Esophagus mucosa (tissue), 1 donor: ENCODE measurements at places on chromosomes 4 and X.

DNA sequence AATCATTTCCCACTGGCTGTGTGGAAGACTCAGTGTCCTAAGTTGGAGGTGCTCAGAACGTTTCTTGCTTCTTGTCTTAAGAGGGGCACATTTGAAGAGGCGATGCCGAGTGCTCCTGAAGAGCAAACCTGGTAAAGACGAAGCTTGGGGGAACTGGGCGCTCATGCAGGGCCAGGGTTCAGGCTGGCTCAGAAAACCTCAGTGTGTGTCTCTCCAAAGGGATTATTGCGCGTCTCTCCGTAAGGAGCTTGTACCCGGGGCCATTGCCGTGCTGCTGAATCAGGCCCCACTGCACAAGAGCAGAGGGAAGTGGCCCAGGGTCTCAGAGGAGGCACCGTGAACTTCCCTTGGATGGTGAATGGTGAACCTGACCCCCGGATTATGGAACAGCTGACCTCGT is 44.4 kb downstream of the PSAPL1 start:
- ATAC-seq = no peak

DNA sequence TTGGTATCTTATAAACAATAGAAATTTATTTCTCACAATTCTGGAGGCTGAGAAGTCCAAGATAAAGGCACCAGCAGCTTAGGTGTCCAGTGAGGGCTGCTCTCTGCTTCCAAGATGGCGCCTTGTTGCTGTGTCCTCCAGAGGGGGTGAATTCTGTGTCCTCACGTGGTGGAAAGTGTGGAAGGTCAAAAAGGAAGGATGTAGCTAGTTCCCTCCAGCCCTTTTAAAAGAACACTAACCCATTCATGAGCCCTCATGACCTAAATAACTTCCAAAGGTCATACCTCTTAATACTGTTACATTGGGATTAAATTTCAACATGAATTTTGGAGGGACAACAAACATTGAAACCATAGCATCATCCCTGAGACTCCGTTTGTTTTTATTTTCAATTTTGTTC is 48.8 kb downstream of the ZNF81 start:
- no peak for ATAC-seq

- no peak for ATAC-seq
Observed at GRCh38 chr4:77500801-77501200, 104.8 kb upstream of the CXCL13 start.

GRCh38 chr4:39124885-39125599 is 57.3 kb upstream of the WDR19 start:
- ATAC-seq = no peak

GRCh38 chrX:153746359-153746758 is 17.7 kb upstream of the PLXNB3 start:
- no peak for ATAC-seq

GRCh38 chr4:98771959-98772632 is 113.7 kb upstream of the TSPAN5 start:
- ATAC-seq = no peak

GRCh38 chr4:11495291-11495690 is 66.6 kb upstream of the HS3ST1 start:
- ATAC-seq = no peak

GRCh38 chr4:21887481-21887880 is 61.1 kb downstream of the KCNIP4 start:
- ATAC-seq = no peak

DNA sequence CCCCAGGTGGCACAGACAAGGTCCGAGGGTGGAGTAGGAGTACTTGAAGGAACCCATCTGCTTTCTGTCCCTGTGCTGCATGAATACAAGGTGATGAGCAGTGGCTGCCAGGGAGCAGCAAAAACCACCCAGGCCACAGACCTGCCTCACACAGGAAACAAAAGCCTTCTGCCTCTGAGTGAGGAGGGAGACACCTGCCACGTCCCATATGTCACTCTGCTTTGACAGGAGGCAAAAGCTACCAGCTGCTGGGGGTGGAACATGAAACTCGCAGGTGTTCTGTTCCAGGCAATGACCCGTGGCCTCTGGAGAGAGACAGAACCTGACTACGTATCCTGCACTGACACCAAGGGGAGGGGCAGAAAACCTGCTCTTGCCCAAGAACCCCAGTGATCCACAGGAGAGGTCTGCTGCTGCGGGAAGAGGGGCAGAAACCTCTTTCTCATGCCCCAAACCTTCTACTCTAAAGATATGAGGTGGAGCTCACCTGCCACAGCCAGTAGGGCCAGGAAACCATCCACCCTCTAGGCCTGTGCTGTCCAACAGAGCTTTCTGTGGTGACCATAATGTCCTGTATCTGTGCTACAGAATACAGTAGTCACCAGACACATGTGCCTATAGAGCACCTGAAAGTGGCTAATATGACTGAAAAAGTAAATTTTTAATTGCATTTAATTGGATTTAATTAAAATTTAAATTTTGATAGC is 172.9 kb downstream of the PRDM5 start:
- no peak for ATAC-seq

- no peak for ATAC-seq
Observed at GRCh38 chr4:113781439-113782040, 20.0 kb upstream of the CAMK2D start.

- no peak for ATAC-seq
Observed at GRCh38 chrX:30308263-30309138, 689 bp downstream of the NR0B1 start.

- no peak for ATAC-seq
Observed at GRCh38 chrX:54423161-54423888, 16.9 kb upstream of the TSR2 start.

DNA sequence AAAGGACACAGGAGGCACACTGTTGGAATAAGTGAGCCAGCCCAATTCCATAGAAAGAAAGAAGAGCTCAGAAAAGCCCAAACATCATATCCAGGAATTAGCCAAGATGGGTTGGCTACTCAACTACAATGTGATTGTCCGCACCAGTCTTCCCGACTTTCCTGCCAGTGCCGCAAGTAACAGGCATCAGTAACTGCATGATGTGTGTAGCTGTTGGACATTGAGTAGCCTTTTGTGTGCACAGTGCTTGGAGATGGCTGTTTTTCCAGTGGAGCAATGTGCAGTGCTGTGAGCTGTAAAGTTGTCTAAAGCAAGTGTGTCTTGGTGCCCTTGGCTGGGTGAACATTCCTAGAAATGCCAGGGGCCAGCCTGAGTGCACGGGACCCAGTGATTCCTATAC is 29.2 kb upstream of the FAM193A start:
- ATAC-seq = no peak

GRCh38 chrX:154084449-154085300 is 12.8 kb downstream of the MECP2 start:
- no peak for ATAC-seq

DNA sequence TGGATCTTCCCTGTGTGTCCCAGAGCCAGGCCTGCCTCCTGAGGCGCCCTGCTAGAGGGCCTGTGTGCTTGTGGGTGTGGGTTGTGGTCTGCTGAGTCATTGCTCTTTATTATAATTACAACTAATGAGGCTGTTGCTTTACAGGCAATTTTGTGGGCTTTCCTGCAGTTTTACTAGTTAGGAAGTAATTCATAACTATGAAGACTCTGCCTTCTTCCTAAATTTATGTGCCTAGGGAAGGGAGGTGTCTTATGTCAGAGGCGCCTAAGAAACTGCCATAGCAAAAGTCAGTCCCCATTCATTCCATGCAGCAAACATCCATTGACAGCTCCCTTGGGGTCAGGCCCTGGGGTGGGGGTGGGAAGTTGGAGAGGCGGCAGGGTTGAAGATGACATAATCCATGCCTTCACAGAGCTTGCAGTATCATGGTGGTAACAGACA is 359.2 kb downstream of the IDS start:
- ATAC-seq = no peak

DNA sequence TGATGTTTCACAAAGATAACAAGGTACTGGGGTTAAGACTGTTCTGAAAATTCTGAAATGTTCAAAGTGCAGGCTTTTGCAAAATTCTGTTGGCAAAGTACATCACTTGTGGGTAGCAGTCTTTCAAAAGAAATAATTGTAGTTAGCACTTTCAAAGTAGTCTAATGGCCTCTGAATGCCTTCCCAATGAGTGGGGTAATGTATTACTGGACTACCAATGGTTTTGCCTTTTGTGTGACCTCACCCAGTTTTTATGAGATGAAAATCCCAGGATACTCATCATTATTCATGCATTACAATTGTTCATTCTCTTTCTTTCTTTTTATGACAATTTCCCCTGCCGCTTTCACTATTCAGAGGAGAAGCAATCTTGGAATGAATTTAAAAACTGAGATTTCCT is 686.1 kb downstream of the GLUD2 start:
- ATAC-seq = no peak

DNA sequence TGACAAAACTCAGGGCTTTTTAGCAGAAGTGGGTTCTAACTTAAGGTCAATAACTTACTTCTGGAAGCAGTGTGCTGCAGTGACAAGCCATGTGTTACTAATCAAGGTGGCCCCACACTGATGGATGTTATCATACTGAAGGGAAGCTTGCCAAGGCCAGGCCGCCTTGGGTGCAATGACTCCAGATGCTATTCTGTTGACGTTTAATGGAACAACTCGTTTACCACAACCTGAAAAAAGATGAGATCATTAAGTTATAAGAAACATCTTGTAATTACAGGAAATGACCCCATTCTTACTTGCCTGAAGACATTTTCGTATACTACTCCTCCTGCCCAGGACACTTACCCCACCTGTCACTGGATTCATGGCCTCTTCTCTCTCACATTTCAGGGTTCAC is 38.9 kb upstream of the TMPRSS11D start:
- ATAC-seq = no peak

DNA sequence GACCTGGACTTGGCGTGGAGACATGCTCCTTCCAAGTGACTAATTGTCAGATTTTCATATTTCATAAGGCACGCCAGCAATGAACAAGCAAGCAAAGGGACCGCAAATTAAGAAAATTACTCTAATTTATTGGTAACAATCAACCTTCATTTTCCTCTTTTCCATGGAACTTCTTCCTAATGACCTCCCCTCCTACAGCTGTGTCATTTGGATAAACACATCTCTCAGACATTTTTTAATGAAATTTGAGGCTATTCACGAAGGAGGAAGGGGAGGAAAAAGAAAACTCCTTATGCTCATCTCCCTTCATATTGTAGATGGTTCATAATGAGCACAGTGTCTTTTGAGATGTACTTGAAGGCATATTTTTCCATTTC is 38.6 kb upstream of the TLR3 start:
- ATAC-seq = no peak

GRCh38 chr4:66048861-66049260 is 378.6 kb upstream of the EPHA5 start:
- no peak for ATAC-seq

DNA sequence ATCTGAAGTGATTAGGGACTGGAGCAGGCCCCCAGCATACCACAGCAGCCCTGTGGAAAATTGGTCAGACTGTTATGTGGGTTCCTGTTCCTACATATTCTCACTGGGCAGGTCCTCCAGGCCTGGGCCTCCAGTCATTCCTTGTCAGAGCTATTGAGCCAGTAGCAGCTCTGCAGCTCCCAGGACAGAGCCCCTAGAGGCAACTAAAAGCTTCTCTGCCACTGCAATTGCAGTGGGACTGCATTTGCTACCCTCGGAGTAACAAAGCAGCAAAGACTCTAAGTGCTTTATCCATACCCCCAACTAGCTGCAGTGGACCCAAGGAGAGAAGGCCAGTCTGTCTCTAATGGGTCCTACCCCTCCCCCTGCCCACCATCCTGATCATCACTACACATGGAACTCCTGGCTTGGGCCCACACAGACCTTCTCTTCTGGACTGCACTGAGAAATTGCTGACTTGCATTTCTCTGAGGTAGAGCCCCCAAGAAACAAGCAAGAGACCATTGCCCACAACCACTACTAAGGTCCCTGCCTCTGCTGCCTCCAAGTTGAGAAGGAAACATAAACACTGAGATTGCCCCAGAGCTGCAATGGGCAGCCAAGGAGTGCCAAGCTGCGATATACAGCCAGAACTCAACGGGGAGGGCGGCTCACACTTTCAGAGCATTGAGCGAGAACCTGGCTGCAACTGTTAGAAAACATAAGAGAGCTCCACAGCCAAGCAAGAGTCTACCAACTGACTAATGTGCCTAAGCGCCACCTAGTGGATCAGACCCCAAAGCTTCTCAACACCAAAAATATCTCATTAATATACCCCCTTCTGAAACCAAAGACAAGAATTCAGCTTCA is 738.7 kb upstream of the NDST4 start:
- no peak for ATAC-seq

DNA sequence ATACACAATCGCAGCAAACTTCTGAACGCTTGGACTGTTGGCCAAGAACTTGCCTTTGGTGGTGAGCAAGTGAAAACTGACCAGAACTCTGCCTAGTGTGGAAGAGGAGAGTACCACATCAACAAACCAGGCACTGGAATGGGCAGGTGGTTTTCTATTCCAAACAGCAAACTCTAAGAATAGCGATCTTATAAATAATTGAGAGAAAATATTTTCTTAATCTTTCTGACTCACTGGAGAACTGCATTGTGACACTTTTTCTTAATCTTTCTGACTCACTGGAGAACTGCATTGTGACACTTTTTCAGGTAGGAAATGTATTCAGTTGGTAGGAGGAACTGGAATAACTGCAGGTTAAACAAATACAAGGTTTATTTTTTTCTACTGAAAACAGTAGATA is 57.0 kb upstream of the SORBS2 start:
- peak; percentile 77 for ATAC-seq

- ATAC-seq = no peak
Observed at GRCh38 chr4:141102367-141102766, 30.9 kb downstream of the RNF150 start.

GRCh38 chr4:176320976-176321361 is 1.2 kb downstream of the SPCS3 start:
- no peak for ATAC-seq

DNA sequence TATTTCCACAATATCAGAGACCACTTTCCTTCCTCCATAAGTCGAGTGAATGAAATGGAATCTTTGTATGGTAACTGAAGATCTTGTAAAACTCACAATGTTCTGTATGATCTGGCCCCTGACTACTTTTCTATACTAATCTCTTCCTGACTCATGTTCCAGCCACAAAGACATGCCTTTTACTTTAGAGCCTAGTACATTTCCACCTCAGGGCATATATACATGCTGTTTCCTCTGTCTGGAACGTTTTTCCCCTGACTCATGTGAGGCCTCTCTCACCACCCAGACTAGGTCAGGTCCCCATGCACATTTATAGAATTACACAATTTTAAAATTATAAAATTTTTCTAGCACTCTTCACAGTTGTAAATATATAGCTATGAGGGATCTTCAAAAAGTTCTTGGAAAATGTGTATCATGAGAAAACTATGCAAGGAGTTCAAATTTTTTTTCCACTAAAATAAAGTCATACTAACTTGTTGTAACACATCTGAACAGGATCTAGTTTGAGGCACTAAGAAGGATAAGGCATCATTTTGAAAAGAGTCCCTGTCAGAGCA is 208.8 kb downstream of the SH2D1A start:
- peak; percentile 81 for ATAC-seq

DNA sequence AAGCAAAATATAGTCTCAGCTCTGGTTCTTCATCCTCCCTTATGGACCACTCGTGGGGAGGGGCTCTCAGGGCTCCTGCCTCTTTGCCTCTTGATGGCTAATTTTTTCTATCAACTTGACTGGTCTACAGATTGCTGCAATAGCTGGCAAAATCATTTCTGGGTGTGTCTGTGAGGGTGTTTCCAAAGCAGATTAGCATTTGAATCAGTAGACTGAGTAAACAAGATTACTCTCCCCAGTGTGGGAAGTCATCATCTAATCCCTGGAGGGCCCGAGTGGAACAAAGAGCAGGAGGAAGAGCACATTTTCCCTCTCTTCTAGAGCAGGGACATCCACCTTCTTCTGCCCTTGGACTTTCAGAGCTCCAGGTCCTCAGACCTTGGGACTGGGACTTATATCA is 153.5 kb downstream of the STK32B start:
- no peak for ATAC-seq

GRCh38 chr4:158282252-158282651 is 72.0 kb downstream of the TMEM144 start:
- no peak for ATAC-seq
